Activated CD8-positive, alpha-beta T cell treated with anti-CD3 and anti-CD28 coated beads, Interleukin-2, amount 10 ng/mL, durations not matched to agents 7 days and 5 days (primary cell): ENCODE measurements at places on chromosomes 12 and 14.

- DNase-seq = no peak
These were observed 82.2 kb downstream of the DAD1 start for GRCh38 chr14:22506778-22507351.

DNA sequence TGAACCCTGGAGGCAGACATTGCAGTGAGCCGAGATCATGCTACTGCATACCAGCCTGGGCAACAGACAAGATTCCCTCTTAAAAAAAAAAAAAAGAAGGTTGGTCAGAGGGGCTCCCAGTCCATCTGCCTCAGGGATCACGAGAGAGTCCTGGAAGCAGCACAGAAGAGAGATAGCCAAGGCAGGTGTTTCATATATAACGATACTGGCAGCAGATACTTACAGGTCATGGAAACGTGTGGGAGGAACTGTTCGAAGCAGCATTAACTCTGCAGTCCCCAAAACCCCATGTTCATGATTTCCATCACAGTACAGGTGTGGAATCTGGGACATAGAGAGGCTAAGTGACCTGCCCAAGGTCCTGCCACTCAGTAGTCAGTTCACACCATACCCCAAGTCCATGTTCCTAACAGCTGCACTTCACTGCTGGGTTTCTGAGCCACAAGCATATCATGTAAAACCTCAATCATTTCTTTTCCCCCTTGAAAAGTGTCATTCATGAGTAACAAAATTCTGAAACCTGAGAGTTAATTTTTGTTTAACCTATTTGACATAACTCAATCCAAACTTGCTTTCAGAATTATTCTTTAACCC, 16.7 kb downstream of the CDK2AP1 start:
- no peak for DNase-seq

DNA sequence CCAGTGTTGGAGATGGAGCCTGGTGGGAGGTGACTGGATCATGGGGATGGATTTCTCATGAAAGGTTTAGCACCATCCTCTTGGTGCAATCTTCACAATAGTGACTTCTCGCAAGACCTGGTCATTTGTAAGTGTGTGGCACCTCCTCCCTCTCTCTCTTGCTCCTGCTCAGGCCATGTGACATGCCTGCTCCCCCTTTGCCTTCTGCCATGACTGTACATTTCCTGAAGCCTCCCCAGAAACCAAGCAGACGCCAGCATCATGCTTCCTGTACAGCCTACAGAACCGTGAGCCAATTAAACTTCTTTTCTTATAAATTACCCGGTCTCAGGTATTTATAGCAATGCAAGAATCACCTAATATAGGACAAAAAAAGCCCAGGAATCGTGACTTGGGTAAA, 171.0 kb upstream of the FOXN3 start:
- DNase-seq = no peak

DNA sequence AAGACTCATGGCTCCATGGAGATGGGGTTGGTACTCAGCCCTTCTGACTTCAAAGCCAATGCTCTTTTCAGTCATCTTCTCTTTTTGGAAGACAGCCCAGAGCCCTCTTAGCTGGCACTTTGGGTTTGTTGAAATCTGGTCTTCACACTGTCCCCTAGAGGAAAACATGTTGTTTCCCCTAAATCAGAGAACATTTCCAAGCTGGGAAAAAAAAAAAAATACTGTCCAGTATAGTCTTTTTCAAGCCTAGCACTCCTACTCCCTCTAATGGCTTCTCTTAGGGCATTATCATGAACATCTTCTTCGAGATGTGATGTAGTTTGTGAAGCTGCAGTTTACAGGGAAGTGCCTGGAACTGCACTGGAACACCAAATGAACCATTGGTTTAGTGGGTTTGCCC, 3.0 kb upstream of the ZC3H14 start:
- no peak for DNase-seq

- no peak for DNase-seq
These were observed 173.2 kb downstream of the CAND1 start for GRCh38 chr12:67442347-67442841.

DNA sequence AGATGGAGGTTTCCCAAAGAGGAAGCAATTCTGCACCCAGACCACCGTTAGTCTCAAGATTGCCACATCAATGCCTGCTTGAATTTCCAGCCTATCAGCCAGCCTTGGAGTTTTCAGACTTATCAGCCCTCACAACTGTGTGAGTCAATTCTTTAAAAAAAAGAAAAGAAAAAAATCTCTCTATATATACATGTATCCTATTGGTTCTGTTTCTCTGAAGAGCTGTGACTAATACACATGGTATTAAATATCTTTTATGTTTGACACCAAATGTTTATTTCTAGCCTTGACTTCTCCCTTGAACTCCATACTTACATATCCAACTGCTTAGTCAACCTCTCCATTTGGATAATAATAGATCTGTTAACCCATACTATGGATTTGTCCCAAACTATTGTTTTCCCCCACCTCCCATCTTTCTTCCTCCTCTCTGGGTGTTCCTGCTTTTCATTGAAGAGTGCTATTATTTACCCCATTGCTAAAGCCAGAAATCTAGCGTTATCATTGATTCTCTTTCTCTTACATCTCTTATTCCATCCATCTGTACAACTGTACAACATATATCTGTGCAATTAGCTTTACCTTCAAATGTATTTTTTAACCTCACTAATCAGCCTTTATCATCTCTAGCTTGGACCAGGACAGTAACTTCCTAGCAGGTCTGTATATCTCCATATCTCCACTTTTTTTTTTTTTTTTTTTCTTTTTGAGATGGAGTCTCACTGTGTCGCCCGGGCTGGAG, 22.7 kb upstream of the EID3 start:
- DNase-seq = no peak

DNA sequence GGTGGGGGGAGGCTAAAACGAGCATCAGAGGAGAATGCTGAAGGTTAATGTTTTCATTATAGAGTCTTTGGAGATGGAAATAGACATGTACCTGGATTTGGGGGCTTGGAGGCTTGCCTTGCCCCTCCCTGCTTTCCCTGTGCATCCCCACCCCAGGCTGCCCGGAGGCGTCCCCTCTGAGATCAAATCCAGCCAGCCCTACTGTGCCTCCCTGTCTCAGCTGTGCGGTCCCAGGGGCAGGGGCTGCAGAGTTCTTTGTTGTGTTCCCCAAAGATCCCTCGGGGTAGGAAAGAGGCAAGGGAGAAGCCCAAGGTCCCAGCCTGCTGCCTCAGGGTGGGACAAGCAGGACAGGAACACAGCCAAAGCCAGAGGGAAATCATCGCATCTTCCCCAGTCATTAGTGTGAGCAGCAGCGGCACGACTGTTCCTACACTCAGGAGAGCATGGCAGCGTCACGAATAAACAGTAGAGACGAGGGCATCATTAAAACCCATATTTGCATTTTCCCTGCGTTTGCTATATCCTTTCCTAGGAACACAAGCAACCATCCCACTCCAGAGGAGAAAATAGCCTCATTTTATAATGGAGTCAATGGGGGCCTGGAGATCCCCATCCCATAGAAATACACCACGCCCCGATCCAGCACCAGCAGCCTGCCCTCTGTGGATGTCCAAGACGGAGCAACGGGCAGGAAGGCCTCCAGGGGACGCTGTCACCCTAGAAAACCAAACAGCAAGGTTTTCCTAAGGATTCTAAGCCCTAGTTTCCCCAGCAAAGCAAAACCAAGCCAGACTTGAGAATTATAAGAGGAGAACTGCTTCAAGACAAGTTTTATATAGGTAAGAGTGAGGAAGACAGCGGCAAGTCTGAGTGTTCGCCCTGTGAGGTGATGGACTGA, 32.4 kb downstream of the ANO2 start:
- DNase-seq = peak; percentile 9

DNA sequence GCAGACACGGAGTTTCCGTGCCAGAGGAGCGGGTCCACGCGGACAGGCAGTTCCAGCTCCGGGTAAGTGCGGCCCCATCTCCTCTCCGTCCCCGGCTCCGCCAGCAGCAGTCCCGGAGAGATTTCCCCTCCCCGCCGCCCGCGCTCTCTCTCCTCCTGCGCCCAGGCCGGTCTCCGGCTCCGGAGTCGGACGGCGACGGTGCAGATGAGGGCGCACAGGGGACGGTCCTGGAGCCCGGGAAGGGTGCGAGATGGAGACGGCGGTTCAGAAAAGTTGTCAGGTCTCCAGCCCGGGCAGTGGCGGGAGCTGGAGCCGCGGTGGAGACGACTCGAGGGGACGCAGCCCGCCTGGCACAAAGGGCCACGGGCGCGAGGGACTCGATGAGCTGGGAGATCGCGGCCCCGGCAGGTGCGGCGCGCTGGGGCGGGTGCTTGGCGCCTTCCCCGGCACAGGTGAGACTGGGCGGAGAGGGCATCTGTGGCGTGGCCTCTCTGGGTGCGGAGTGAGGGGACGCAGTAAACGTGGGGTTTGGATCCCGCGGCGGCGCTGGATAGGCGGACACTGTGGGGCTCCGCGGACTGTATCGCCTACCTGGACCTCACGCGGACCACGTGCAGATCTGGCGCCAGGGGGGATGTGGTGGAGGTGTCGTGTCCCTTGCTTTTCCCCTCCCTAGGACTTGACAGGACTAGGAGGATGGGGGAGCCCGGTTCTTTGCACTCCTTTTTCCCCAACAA, 1540.3 kb upstream of the TMEM132C start:
- DNase-seq = no peak
